ENCODE measurements at places on chromosomes 5 and 9.

- no peak for DNase-seq
These were observed 17.6 kb upstream of the TNFSF15 start for GRCh38 chr9:114823441-114823840.

- DNase-seq, result no peak
These were observed 20.4 kb downstream of the AUH start for GRCh38 chr9:91341258-91341746.

- no peak for DNase-seq
These were observed 174.0 kb downstream of the RAPGEF6 start for GRCh38 chr5:131460867-131461572.

- DNase-seq, result no peak
These were observed 165.2 kb downstream of the NR2F1-AS1 start for GRCh38 chr5:93415819-93416218.
